Activated CD4-positive, alpha-beta T cell treated with anti-CD3 and anti-CD28 coated beads, Interleukin-2, amount 50 U/mL, for 1 hour (primary cell): ENCODE measurements at places on chromosomes 5 and 9.

- DNase-seq: no peak
These were observed 173.3 kb downstream of the COL23A1 start for GRCh38 chr5:178416919-178417318.

DNA sequence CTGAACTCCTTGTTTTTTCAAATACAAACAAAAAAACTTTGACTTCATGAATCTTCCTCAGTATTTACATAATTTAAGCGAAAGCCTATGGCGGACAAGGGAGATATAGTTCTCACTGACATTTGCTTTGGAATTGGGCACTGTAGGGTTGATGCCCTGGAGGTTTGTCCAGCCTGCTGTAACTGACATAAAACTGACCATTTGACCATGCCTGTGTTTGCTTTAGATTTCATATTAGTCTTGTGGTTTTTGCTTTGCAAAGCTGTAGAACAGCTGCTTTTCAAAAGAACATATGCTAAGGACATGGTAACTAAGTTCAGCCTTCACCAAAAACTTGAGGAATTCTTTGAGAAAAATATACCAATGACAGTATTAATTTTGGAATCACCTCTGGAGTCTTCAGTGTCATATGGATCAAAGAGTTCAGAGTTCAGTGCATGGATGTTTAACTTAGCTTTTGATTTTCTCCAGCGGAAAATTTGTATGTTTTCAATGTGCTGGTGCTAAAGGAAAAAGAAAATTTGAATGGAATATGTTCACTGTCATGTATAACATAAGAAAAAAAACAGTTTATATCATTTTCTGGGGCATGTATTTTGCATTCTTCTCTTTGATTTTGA is 1013.1 kb downstream of the NR2F1-AS1 start:
- DNase-seq: no peak

DNA sequence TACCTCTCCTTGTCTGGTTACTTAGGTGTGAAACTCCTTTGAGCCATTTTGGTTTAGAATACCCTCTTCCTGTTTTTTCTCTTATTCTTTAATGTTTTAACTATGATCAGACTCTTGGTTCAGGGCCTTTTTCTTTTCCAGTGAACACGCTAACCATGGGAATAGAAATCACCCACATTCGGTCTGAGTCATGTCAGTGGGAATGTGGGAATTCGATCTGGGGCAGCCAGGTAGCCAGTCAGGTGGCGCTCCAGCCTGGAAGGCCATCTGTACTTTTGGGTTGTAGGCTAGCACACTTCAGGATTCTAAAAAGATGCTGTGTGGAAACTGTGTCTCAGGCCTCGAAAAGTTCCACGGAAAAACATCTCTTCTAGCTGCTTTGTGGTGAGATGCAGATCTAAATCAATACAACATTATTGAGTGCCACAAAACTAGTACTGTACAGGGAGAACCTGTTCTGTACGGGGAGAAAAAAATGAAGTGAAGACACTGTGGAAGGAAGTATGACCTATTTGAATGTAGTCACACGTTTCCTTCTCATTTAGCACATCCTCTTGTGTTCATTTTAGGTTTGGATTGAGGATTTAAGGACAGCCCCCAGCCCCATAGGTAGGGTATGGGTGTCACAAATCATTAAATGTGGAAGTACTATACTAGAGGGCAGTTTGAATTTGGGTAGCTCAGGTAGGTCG is 36.4 kb downstream of the SNX30 start:
- DNase-seq: no peak

DNA sequence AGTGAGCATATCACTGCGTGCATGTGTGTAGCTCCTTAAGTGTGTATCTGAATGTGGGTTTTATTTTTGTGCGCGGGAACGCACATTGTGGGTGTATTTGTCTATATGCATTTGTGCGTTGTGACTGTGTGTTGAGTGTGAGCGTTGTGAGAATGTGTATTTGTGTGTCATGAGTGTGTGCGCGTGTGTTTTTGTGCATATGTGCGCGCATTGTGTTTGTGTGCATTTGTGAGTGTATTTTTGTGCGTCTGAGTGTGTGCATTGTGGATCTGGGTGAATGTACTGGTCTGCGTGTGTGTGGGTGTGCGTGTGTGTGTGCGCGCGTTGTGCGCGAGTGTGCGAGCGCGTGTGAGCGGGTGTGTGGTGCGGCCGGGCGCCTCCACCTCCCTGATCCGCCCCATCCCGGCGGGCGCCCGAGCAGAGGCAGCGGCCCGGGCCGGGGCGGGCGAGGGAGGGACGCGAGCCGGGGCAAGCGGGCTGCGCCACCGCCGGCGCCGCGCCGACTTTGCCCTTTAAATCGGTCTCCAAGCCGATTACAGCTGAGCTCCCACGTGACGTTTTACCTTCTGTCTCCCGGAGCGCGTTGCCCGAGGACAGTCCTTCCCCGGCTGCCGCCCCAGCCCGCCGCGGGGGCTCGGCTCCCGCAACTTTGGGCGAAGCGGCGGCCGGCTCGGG is at the start of gene RASGRF2:
Gene RASGRF2 (plus strand): TSS at position 596 of the 675 bp plus-strand sequence. CDS start 376 bp downstream, outside the sequence.
- DNase-seq: peak; percentile 50

GRCh38 chr5:174523311-174524071 is 200.9 kb upstream of the MSX2 start:
- no peak for DNase-seq

DNA sequence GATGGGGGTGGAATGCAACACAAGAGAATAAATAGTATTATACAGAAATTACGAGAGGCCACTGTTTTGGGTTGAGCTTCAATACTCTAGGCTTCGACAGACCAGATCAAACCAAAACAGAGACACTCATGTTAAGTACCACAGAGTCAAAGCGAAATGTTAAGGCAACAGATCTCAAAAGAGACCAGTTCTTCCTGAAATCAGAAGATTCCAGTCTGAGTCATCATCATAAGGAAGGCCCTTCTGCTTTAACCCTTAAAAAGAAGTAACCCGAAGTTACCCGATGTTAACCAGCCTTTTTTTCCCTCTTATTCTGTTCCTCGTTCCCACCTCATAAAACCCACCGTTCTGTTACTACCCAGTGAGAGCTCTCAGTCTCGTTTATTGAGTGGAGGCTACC is 75.9 kb downstream of the SFXN1 start:
- DNase-seq: no peak

DNA sequence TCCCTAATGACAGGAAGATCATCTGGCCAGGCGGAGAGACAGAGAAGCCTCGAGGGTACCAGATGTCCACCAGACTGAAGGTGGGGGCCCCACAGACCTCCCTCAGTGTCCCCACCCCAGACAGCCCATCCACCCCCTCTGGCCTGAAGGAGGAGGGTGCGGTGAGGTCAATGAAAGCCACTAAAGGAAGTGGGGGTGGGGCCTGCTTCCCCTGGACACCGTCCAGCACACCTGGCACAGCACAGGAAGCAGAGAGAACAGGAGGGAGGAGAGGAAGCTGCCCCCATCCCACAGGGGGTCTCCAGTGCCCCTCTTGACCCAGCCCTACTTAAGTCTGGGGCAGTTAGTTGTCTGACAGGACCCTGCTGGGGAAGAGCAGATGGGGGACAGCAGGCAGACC is 11.2 kb downstream of the LRRC26 start:
- DNase-seq: no peak

DNA sequence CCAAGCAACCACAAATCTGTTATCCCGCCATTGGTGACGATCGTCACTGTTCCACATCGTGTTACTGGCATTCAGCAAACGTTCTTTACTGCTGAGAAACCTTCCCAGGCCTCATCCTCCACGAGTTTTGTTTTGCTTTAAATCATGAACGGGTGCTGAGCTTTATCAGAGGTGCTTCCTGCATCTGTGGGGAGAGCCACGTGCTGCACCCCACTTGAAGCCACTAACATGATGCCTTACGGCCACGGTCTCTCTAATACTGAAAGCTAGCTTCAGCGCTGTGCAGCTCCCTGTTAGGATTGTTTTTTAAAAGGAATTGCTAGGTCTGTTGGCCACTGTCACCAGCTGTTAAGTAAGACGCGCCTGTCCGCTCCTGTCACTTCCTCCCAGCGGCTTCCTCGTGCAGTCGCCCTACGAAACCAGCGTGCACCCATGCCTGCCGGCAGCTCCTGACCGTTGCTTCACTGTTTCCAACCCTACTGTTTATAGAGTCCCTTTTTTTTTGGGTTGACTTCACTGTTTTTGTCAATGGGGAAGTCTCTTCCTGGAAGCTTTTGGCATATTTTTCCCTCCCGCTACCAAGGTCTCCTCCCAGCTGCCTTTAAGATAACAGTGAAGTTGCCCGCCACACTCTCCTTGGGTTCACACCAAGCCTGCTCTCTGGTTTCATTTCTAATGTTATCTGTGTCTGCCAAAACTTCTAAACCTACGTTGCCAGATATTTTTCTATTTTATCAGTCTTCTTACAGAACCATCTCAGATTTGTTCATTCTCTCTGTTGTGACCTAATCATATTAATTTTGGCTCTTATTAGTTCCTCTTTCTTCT is 20.3 kb downstream of the LPCAT1 start:
- no peak for DNase-seq

DNA sequence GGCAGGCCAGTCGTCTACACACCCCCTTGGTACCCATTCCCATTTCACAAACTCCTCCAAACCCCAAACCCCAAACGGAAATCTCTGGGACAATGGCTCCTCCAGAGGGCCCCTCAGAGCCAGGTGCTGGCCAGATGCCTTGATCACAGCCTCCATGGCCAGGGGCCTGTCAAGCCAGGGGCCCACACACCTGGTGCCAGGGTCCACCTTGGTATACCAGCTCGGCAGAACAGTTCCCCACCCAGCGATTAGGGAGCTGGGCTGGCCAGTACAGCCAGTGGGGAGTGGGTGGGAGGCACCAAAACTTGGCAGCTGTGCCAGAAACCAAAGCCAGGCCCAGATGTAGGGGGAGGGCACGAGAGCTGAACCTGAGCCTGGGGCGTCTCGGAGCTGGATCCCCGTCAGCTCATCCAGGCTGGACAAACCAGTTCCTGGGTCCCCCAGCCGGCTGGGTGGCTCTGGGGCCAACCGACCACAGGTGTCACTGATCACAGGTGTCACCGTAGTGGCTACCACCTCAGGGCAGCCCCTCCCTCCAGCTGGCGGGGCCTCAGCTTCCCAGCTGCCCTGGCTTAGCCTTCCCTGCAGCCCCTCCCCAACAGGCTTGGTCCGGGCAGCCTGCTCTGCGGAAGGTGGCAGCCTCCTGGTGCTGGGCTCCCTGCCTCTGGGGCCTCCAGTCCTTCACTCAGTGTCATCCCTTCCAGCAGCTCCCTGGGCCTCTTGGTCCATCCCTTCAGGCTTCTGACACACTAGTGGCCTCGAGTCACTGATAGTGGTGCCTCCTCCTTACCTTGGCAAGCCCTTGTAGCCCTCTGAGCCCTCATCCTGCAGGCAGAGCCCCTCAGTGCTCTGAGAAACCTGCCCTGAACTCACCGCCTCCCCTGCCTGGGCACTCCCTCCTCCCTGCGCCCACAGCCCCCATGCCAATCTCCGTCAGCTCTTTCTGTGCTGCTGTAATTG is 6.6 kb upstream of the RMND5B start:
- DNase-seq: no peak

DNA sequence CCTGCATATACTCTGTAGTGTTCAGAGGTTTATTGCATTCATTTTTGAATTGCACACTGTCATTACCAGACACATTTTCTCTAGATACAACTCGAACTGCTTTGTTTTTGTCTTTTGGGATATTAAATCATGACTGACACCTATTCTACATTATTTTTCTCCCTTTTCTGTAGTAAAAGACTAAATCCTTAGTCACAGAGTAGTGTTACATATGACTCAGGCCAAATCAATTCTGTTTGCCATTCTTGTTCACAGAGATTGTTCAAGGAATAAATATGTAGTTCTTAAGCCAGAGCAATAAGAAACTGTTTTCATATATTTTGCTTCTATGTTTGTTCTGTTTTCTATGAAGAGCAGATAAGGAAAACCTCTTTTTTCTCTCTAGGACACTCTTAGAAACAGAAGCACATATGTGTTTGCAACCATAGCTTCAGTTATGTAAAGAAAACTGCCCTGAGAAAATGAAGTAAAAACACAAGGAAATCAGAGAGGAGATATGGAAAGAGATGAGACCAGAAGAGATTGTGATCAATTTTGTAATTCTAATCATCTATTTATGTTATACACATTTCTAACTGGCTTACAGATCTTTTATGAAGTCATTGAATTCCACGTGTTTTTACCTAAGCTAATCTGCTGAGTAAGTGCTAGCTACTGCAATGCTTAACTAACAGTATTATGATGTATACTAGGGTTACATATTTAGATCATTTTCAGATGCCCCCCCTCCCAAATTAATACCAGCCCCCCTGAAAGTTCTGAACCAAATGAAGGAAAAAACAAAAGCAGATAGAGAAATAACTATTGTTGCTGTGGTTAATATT is 1995.6 kb upstream of the CDH6 start:
- DNase-seq: no peak

- no peak for DNase-seq
These were observed 391.0 kb upstream of the PTPRD start for GRCh38 chr9:11003836-11004235.

DNA sequence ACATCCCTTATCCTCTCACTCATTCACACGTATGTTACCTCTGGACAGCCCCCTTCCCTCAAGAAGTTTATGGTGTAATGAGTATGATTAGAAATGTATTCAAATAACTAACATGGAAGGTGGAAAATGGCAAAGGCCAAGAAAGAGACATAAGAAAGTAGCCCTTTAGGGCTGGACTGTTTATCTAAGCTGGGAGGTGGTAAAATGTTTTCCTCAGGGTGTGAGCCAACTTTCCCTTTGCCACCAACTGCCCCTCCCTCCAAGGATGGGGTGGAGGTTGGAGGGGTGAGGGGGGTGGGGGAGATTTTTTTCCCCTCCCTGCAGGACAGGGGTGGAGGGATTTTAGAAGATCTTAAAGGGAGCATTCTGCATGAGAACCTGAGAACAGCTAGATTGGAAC is 8.2 kb downstream of the SLC45A2 start:
- DNase-seq: no peak

GRCh38 chr5:173278172-173278571 is 43.2 kb upstream of the NKX2-5 start:
- no peak for DNase-seq

DNA sequence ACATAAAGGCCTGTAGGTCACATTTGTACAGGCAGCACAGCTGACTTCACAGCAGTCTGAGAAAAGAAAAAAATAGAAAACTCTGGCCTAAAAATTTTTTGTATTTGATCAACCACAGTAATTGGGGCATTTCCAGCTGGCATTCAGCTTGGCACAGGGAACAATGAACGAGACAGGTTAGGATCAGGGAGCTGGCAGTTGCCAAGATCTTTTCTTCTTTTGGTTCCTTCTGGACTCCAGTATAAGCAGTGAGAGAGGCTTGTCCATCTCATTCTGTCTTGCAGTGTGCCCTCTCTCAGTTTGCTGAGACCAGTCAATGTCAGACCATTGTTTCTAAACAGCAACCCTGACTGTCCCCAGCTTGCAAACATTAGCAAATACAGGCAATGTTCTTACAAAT is 601.1 kb downstream of the TLR4 start:
- no peak for DNase-seq

DNA sequence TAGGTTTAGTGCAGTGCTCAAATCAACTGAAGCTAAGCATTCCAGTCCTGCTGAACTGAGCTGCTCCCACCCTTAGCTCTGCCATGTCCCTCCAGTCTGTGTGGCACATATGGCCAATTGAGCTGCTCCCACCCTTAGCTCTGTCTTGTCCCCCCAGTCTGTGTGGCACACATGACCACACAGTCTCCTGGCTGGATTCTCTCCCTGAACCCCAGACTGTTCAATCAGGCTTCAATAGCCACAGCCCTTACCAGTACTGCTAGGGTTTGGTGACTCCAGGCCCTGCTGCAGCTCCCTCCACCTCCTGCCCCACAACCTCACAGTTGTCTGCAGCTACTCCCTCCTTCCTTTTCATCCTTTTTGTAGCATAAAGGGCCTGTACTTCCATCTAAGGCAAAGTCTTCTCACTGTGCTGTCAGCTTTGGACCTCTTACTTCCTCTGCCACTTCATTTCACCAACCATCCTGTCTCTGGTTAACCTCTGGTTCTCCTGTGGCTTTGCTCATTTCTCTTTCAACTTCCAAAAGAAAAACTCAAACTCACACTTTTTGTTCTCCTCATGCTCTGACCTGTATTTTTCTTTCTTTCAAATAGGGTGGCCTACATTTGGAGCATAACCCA is 50.8 kb downstream of the ADAMTS12 start:
- no peak for DNase-seq
